ENCODE measurements at places on chromosomes 6 and 20.

GRCh38 chr20:10309326-10309725 is 90.7 kb downstream of the SNAP25 start:
- DNase-seq: peak; percentile 32

DNA sequence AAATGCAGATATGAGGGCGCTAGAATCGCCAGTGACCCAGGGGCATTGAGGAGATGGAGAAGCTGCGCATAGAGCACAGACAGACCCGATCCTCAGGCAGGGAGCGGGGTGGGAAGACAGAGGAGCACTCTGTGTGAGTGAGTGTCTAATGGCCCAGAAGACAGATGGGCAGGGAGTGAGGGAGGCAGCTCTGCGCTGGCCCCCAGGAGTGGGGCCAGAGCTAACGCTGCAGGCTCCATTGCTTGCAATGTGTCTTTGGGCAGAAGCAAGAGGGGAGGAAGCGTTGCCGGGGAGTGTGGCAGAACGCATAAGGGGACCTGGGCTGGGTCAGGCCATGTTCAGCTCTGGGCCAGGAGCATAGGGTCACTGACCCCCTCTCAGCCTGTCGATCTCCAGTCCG is 207.0 kb downstream of the TBXT start:
- DNase-seq: no peak

GRCh38 chr6:81689580-81689979 is 62.9 kb downstream of the TENT5A start:
- DNase-seq: no peak

- DNase-seq: no peak
Observed at GRCh38 chr20:14832630-14833029, 495.2 kb upstream of the FLRT3 start.

GRCh38 chr20:57234556-57235251 is 31.7 kb downstream of the BMP7 start:
- no peak for DNase-seq

GRCh38 chr6:128725271-128726233 is 157.4 kb upstream of the LAMA2 start:
- no peak for DNase-seq

DNA sequence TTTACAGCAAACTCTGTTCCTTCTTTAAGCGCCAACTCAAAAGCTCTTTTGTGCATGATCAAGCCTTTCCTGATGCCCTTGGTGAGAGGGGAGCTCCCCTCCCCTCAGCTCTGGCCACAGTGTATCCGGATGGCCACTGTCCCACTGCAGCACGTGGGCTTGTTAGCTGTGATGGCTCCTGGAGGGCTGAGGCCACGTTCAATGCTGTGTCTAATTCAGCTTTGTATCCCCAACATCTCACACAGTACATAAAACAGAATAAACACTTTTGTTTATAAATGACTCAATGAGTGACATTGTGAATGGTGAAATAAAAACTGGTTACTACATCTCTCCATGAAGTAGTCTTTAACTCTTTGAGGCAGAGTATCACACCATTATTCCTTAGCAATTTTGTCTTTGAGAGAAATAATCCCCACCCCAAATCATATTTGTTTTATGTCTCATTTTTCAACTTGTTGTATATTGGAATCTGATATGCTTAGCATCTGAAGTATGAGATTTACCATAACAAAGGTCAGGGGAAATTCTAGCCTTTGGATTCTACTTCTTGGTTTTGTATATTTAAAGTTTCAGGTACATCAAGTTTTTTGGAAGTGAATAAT is 44.5 kb downstream of the EDN1 start:
- no peak for DNase-seq

DNA sequence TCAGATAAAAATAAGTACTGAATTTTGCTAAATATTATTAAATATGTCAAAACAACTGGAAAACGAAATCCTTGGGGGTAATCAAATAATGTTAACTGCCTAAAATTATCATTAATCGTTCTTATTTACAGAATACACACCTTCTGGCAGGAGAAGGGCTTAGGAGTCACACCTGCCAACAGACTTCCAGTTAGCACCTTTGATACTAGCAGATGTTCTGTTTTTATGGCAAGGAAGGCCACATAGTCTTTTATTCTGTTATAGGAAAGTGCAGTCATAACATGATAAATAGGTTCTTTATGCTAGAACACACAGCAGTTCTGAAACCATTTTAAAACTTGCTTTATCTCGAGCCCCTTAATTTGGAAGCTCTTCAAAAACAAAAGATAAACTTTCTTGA is 464.1 kb downstream of the UTRN start:
- DNase-seq: no peak

DNA sequence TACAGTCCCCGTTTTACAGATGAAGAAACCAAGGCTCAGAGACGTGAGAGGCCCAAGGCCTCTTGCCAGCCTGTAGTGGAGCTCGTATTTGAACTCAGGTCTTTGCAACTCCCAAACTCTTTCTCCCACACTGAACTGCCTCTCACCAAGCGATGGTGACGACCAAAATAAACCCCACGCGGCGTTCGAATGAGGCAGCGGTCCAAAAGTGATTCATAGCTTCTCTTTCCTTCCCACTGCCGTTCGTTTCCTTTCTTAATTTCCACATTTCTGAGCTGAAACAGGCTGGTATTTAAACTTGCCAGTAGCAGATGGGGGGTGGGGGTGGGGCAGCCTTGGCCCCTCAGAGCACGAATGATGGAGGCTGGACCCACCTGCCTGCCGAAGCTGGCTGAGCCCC is 252.9 kb upstream of the KCNG1 start:
- no peak for DNase-seq

DNA sequence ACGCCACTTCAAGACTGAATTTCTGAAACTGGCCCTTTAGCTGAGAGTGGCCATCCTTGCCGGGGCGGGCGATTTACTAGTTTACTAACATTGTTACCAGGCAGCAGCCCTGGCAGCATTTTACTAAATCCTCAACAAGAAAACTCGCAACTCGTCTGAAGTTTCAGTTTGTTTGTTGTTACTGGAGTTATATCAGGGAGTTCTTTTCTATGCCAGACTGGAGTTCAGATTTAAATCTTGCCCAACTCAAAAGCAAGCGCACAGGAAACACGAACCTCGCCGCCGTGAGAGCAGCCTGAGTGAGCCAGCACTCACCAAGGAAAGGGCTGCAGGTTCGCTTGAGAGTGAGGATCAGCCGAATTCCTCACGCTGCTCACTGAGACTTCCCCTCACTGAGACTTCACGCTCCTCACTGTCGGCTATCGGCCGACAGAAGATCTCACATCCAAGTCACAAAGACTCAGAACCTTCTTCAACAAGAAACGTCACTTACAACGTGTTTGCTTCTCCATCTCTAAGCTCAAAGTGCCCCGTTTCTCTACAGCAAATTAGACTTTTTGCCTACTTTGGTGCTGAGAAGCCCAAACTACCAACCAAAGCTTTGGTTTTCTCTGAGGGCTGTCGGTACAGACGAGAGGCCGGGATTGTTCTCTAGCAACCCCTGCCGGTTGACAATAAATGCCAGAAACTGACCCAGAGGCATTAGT is 78.9 kb downstream of the OLIG3 start:
- no peak for DNase-seq

GRCh38 chr6:6522709-6523108 is 65.8 kb upstream of the LY86 start:
- DNase-seq: no peak

DNA sequence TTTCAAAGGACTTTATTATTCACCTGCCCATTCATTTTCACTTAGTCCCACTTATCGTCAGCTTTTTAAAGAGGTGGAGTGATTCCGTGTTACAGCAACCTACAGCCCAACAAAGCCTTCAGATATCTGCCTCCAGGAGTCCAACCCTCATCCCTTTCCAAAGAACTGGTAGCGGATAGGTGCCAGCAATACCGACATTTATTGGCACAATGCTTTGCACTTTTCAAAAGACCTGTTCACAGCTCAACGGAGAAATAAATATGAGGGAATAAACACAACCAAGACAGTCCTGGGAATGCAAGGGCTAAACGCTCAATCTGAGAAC is 819 bp upstream of the MTRF1L start:
- no peak for DNase-seq

DNA sequence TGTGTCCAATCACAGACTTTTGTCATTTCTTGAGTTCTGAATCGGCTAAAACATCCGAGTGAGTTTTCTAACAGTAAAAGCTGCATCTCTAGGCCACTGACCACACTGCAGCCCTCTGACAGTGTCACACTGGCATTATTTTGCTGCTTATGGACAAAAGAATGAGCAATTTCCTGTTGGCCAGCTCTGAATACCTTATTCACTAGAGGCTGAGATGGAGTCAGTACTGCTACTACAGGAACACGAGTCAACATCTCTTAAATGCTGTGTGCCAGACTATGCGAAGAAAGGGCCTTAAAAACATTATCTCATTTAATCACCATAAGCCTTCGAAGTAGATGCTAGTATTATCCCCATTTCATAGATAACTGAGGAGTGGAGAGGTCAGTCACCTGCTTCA is 42.5 kb upstream of the IPCEF1 start:
- no peak for DNase-seq

DNA sequence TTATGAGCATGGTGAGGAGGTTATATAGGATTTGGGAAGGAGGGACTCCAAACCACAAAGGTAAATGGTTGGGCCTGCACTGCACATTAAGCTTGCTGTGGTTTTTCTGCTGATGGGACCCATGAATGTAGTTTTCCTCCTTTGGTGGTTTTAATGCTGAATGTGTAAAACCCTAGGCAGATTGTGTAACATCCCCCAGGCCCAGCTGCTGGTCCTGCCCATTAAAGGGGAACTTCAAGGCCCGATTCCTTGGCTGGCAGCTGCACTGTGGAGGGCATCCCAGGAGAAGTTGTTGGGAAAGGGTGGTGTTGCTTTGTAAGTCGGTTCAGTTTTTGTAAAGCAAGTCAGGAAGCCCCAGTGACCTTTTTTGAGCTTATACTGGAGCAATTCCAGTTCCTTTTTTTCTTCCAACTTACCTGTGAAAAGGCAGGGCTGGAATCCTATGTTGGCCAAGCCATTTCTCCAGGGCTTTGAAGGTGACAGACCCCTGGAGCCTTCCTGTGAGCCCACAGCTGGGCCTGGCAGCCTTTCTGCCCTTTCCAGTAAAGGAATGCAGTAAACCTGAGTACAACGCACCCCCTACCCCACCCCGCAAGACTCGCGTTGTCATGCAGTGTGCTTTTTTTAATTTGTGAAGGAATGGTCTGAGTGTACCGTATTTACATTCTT is 43.1 kb upstream of the NAA20 start:
- DNase-seq: no peak

DNA sequence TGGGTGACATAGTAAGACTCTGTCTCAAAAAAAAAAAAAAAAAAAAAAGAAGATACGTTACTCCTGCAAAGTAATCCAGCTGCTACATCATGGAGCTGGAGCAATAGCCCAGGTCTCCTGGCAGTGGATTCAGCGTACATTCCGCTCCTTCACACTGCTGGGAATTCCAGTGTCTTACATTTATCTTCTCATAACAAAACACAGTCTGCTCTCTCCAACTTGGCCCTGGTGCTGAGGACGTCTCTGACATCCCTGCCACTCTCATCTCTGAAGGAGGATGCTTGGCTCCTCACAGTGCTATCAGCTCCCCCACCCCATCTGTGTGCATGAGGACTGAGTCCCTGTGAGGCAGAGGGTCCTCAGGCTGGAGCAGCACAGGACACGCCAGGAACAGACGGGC is 529.8 kb downstream of the CD83 start:
- no peak for DNase-seq

DNA sequence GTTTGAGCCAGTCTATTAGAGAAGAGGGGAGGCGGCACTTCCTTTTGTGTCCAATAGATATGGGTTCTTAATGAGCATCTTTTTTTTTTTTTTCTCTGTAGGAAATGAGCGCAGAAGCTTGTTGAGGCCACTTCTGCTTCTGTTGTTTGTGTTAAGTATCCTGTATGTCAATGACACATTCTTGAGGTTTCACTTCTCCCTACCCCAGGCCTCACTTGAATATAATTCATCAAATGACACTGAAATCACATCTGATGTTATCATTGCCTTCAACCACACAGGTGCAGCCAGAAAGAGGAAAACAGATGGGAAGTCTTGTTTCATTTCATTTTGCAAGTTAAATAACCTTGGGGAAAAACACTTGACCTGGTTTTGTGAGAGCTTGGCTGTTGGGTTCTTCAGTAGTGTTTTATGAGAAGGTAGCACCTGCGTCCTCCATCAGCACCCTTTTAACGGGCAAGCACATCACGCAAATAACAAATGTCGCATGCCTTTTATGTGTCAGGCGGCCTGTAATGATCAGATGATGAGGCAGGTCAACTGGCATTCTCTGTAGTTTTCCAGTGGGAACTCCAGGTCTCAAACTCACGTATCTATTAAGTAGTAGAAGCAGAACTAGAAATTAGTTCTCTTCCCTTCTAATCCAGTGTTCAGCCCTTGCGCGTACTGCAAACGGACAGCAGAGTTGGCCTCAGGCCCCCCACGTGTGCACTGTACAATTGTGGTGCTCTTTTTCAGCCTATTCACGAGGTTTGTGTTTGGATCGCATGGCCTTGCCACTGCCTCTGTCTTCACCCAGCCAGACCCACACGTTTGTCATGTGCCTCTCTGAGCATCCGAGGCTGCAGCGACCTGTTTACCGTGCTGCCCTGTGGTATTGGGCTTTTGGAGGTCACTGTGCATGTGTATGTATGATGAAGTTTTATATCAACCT is 23.5 kb downstream of the PLEKHG1 start:
- DNase-seq: no peak

DNA sequence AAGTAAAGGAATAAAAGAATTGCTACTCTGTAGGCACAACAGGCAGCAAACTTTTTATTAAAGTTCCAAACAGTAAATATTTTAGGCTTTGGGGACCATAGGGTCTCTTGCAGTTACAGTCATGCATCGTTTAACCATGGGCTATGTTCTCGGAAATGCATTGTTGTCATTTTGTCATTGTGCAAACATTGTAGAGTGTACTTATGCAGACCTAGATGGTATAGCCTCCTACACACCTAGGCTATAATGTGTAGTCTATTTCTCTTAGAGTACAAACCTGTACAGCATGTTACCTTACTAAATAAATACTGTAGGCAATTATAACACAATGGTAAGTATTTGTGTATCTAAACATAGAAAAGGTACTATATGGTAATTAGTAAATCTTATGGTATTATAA is 54.7 kb downstream of the CDS2 start:
- DNase-seq: no peak

GRCh38 chr20:2806351-2806701 is 5.9 kb upstream of the CPXM1 start:
- no peak for DNase-seq

GRCh38 chr20:62896526-62896925 is 29.8 kb downstream of the DIDO1 start:
- DNase-seq: no peak
